Effector CD8-positive, alpha-beta T cell (primary cell): ENCODE measurements at places on chromosomes 3 and 15.

DNA sequence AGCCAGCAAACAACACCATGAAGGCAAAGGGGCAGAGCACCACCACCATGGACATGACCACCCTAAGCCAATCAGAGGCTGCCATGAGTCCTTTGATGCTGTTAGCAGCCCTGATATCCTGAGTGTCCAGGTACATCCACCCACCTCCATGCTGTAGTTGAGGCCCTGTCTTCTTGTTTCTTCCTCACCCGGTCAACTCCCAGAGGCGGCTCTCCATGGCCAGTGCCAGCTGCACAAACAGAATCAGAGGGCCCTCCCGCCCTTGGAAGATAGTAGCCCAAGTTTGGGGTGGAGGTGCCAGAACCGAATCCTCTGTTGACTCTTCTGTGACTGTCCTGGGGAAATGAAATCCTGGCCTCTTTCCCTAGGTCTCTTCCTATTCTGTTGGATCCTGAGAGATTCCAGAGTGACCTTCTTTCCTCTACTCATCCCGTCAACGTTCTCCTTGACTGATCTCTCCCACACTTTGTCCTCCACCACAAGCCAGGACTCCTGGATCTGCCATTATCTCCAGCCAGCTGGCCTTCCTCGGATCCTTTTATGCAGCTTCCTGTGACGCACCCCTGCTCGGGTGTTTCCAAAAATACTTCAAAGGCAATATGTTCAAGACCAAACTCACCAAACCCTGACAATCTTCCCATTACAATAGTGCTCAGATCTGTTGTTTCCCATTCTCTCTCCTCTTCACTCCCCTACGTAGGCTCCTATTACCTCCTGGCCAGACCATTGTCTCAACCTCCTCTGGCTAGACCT, 45.4 kb upstream of the DLG1 start:
- no peak for DNase-seq

- DNase-seq, result no peak
These were observed 90.2 kb downstream of the CHSY1 start for GRCh38 chr15:101161656-101162055.

DNA sequence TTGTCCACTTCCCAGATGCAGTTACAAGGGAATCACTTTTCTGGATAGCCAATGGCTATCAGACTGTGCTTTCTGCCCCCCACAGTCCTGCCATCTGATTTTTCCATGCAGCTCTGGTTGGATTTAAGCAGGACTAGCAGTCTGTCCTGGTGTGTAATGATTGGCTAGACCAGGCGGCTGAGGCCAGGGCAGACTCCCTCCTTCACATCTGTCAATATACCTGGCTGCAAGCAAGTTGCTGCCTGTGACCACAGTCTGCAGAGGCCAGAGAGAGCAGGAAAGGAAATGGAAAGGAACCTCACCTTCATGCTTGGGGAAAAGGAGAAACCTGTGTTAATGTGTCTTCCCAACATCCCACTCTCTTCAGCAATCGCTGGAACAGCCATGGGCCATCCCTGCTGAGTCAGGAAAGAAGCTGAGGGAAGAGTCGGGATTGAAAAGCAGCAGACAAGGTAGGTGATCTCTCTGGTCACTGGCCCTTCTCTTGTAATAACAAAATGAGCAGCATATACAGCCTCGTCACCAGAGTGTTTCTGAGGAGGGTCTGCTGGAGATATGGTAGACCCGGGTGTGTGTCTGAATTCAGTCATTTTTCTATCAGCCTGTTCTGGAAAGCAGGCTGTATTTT, 126.7 kb upstream of the PHLDB2 start:
- DNase-seq, result no peak

GRCh38 chr3:13537909-13538296, 11.0 kb upstream of the FBLN2 start:
- DNase-seq, result no peak

DNA sequence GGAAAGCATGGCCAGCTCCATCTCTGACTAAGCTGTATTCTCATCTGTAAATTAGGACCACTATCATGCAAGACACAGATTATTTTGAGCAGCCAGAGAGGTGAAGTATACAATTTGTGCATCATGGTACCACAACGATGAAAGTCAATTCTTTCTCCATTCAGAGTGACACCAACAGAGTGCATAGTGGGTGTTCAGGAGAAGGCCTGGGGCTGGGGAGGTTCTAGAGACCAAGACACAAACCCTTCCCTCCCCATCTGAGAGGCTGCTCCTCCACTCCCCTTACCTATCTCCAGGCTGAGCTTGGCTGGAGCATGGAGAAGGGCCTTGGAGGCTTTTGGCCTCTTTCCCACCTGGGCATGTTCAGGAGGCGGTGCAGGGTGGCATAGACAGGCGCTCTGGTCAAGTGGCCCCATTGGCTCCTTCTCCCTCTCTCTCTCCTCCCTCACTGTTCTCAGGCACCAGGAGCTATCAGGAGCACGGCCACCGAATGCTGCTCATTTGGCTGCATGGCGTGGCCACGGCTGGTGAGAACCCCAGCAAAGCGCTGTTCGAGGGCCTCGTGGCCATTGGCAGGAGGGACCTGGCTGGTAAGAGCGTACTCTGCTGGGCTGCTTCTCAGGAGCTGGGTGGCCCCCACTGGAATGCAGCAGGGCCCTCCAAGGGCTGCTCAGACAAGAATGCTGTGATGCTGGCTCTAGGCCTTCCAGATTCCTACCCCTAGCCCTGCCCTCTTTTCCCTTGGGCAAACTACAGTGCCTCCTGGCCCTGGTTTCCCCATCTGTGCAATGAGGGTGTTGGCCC, 37.9 kb downstream of the ANKDD1A start:
- DNase-seq, result no peak

GRCh38 chr3:174363256-174363655, 495.9 kb upstream of the NAALADL2 start:
- no peak for DNase-seq

- DNase-seq, result no peak
These were observed 46.9 kb downstream of the GADL1 start for GRCh38 chr3:30847592-30847991.

- DNase-seq, result peak; percentile 2
These were observed 289.0 kb upstream of the RASGRP1 start for GRCh38 chr15:38853608-38854007.

- DNase-seq, result no peak
These were observed 714.2 kb downstream of the NLGN1 start for GRCh38 chr3:174111776-174112175.

- no peak for DNase-seq
These were observed 107.7 kb upstream of the RPL32 start for GRCh38 chr3:12948891-12949711.

DNA sequence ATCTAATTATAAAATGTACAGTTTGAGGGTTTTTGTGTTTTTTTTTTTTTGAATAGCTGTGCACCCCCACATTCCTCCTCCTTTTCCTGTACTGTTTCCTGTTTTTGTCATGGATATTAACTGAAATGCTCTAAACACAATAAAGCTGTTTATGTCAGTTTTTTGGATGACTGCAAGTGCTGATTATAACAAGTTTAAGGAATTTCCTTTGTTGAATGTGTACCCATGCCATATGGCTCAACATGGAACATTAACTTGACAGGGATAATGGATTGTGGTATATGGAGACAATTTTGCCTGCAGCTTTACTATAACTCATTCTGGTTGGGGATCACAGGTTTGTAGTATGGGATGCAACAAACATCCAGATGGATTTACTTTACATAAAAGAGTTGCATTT, 216.4 kb downstream of the TCF12 start:
- no peak for DNase-seq

DNA sequence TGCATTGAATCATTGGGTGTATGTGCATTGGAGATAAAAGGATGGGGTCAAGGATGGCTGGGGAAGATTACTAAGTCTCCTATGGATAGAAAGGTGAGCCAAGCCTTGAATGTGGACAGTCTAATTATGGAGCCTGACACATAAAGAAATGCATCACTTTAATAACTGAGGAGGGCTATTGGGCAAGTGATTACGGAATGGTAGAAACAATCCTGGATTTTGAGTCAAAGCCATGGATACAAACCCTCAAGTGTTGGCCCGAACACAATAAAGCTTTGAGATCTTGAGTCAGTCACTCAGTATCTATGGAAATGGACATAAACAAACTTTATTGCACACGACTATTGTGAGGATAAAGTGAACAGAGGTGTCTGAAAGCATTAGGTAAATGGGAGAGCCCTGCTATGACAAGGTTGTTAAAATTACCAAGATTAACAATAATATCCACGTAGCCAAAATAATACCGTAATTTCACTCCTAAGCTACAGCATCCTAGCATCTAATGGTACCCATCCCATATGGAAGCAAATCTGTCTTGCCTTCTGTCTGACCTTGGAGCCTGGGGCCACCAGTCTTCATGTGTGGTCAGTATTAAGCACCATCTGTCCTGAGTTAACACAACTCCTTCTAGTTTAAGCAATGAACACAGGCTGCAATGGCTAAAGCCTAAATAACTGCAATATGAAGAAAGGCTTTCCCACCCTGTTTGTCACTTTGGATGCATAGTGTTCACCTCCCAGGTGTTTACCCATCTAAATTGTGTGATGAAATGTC, 136.9 kb upstream of the PRICKLE2 start:
- DNase-seq, result no peak

DNA sequence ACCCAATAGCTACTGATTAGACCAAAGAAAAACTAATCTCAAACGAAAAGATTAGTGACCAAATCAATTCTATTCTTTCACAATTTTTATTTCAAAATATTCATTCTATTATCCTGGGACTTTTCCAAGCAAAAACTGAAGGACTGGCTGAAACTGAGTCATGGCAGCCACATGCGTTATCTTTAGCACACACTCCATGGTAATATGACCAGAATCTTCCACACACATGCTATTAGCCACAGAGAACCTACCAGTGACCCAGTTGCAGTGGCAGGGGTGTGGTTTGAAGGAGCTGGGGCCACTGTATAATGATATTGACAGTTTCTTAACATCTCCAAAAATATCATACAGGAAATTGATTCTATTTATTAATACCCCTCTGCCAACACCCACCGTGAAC, 154.8 kb upstream of the ABI3BP start:
- no peak for DNase-seq

- DNase-seq, result no peak
These were observed 94.1 kb upstream of the SKOR1 start for GRCh38 chr15:67731112-67731721.

- no peak for DNase-seq
These were observed 1560.4 kb downstream of the OTOL1 start for GRCh38 chr3:163056874-163057497.
